Epithelial cell of proximal tubule (primary cell): ENCODE measurements at places on chromosomes 16 and 17. TPM values are rescaled to one million over a fixed set of nuclear protein-coding genes. Genes with fewer than 3 reads are reported as not detected.

GRCh38 chr16:85722128-85722893, 28.6 kb downstream of the C16orf74 start:
- no peak for DNase-seq

DNA sequence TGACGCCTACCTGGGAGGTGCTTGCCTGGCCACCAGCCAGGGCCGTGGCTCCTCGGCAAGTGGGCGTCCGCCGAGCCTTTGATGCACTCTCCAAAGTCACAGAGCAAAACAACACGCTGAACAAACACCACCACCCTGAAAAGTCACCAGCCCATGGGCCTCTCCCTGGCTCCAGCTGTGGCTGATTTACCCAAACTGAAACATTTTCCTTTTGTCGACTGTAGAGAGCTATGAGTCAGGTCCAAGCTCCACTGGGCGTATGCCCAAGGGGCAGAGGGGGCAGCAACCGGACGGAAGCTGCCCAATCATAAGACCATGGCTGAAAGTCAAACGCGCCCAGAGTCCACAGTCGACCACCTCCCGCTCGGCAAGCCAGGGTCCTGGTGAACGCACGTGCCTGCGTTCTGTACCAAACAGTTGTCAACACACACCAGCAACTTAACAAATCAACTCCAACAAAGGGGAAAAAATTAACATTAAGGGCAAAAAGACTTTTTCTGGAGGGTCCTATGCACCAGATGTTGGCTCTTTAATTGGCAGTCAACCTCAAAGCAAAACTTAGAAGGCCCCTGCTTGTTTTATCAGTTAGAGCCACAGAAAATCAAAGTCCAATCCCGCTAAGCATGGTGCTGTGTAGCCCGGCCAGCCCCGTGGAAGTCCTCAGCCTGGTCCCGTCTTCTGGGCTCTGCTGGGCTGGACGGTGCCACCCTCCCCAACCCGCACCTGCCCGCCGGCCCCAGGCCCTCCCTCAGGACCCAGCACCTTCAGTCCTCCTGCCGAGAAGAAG, 47.3 kb downstream of the TBC1D16 start:
- peak; percentile 63 for DNase-seq

GRCh38 chr17:1077986-1078711, 81.2 kb downstream of the TIMM22 start:
- DNase-seq = no peak

GRCh38 chr17:67648032-67648905, 69.5 kb upstream of the NOL11 start:
- no peak for DNase-seq

DNA sequence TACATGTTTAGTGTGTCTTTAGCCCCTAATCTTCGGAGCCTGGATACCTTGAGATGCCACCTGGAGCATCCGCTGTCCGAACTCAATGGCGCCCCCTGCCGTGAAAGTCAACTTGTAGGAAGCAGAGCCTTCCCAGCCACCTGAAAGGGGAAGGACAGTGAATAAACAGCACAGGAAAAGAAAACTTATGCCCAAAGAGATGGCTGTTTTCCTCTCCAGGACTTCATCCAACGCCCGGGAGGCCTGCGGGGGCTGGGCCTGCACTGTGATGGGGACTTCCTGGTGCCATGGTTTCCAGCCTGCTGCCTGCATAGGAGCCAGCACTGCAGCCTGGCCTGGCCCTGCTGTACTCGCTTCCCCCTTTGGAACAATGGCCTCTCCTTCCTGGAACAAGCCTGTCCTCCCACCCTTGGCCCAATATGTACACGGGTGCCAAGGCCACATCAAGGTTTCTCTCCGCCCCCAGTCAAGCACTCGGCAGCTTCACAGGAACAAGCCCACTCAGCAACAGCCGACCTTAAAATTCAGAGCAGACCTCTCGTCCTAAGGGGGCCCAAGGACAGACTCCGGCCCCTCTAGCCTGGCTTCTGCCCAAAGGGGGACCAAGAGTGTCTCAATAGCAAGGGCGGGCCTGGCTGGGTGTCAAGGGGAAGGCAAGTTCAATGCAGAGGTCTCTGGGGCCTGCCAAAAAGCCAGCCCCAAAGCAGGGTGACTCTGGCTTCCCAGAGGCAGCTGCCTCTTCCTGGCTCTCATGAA, 4.5 kb upstream of the UNC13D start:
- DNase-seq = no peak

DNA sequence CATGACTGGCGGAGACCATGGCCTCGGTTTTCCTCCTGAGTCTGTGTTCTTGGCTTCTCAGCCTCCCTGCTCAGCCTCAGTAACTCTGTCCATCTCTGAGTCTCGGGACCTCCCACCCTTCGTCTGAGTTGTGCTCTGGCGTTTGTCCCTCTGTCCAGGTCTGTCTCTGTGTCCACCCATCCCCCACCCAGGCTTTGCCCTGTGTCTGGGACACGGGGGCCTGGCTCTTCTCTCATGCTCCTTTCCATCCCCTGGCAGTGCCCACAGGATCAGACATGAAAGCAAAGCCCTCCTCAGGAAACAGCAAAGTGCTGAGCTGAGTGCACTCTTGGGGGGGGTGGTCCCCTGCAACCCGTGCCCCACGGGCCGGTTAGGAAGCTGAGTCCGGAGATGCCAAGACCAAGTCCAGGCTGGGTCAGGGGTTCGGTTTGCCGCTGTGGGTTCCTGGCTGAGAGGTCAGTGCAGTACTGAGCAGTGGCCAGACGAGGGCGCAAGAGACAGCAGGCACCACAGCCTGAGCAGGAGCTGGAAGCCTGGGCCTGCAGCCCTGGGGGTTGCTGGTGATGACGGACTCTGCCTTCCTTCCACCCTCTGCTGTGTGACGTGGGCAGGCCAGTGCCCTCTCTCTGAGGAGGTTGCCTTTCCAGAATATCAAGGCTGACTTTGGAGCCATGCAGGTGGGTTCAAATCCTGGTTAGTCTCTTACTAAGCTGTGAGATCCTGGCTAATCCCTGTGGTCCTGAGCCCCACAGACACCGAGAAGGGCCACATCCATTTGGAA, 2.5 kb downstream of the P2RX1 start:
- no peak for DNase-seq

GRCh38 chr16:1723450-1724147, 17.6 kb downstream of the MAPK8IP3 start:
- DNase-seq = no peak

- DNase-seq = no peak
Measured at GRCh38 chr17:39548494-39549225, 59.1 kb downstream of the NEUROD2 start.

DNA sequence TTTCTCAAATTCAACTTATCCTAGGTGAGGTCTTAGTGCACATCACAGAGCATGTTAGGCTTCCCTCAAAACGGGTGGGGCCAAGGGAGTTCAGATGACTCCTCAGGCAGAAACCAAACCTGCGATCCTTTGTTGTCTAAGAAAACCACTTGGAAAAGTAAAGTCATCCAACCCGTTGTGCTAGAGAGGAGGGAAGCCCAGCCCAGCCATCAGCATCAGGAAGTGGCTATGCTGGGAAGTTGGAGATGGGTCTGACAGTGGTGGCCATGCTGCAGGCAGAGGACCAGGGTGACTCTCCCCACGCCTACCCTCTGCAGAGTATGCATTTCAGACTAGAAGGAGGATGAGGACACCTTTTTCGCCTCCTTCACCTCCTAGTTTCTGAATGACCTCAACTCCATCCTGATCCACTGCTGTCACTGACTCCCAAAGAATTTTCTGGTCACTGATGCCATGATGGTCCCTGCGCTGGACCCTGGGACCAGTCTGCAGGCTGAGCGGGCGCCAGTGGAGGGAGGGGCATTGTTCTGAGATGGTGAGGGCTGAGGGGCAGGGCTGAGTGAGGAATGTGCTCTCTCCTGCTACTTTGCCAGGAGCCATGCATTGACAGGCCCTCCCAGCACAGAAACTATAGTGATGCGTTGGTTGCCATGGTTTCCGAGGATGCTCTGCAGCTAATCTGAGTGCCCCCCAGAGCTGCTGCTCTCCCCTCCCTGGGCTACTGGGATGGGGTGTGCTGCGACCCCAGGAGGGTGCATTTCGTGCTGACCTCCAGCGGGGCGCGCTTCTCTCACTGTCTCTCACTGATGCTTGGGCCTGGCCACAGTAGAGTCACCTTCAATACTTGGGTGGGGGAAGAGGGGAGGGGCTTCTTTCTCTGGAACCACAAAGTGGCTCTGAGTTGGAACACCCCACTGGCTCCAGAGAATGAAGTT, 20.4 kb downstream of the ALOX12B start:
- no peak for DNase-seq

DNA sequence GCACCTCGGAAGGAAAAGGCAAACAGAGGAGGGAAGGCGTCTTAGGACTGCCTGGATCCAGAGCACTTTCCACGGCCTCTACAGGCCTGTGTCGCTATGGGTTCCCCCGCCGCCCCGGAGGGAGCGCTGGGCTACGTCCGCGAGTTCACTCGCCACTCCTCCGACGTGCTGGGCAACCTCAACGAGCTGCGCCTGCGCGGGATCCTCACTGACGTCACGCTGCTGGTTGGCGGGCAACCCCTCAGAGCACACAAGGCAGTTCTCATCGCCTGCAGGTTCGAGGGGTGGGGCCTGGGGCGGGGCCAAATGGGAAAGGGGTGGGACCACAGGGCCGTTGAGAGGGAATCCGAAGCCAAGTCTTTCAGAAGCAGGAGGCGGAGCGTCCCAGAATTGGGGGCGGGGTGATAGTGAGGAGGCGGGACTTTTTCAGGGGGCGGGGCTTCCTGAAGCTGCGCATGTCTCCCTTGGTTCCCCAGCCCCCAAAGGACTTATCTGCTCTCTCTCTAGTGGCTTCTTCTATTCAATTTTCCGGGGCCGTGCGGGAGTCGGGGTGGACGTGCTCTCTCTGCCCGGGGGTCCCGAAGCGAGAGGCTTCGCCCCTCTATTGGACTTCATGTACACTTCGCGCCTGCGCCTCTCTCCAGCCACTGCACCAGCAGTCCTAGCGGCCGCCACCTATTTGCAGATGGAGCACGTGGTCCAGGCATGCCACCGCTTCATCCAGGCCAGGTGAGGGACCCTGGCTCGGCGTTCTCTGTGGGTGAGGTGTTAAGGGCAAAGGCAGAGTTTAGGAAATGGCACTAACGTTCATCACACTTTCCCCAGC, 939 bp downstream of the BCL6B start:
- no peak for DNase-seq

- no peak for DNase-seq
Measured at GRCh38 chr16:53131363-53132071, 76.7 kb downstream of the CHD9 start.

DNA sequence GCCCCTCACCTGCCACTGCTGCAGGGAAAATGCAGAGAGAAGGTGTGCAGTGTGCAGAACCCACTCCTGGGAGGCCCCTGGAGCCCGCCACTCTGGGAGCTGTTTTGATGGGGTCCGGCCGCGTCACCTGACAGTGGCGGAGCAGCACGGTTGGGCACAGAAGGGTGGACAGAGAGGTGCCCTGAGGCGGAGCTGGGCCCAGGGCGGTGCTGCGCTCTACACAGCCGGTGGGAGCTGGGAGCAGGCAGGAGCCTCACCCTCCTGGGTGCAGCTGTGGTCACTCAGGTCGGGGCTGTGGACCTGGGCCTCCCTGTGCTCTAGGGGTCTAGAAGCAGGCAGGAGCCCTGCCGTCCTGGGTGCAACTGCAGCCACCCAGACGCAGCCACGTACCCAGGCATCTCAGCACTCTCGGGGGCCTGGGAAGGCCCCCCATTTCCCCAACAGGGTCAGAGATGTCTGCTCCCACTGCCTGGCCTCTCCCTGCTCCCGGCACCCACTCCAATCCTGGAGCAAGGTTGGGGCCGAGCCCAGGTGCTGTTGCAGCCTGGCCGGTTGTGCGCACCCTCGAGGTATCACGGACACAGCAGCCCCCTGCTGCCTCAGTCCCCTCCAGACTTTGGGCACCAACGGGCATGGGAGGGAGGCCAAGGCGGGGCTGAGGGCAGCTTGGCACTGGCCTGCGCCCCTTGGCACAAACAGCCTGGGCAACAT, 304.4 kb upstream of the AXIN2 start:
- DNase-seq = no peak

DNA sequence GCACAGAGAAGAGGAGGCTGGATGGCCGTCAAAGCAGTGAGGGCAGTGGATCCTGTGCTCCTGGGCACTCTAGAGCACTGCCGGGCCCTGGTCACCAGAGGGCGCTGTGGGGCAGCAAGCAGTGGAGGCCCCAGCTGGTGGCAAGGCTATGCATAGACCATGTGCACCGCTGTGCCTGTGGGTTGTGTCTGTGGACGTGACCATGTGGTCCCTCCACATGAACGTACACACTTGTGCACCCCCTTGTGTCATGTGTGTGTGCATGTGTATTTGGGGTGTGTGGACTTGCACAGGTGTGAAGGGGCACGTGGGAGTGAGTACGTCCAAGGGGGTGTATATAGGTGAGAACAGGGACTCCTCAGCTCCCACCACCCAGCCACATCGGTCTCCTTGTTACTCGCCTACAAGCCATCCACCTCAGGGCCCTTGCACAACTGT, 4.4 kb upstream of the MAP2K3 start:
- no peak for DNase-seq

GRCh38 chr17:50278526-50279180, 4.4 kb downstream of the TMEM92 start:
- no peak for DNase-seq

DNA sequence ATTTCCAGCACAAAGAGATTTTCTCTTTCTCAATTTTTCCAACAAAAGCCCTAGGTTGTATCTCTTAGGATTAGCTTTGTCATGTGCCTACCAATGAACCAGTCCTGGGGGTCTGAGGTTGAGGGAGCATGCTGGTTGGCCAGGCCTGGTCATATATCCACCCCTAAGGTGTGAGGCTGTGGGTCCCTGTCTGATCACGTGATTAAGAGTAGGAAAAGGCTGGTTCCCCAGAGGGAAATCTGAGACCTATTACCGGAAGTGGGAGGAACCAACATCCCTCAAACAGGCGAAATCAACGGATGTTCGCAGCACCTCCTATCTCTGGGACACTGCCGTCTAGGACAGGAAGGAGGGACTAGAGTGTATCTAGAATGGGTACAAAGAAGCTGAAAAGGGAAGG, 185.7 kb upstream of the IRX5 start:
- no peak for DNase-seq

CCL2 gene
- 4.7 and 35.7 TPM in 2 replicates for total RNA-seq

DCTPP1 gene
- 108 and 136 TPM in 2 replicates for total RNA-seq

PHOSPHO1 gene
- total RNA-seq = 0.22 TPM in 1 of 2 replicates, not detected in the other

MPP3 gene
- total RNA-seq = 8.6 and 10.8 TPM in 2 replicates

MEOX1 gene
- total RNA-seq = not detected in 2 replicates

BICDL2 gene
- total RNA-seq = 2.5 and 4.6 TPM in 2 replicates

TBC1D3L gene
- total RNA-seq = 2.8 and 6.3 TPM in 2 replicates

ITGAX gene
- 0.23 TPM in 1 of 2 replicates, not detected in the other for total RNA-seq

NPIPA7 gene
- total RNA-seq = 3.8 TPM in 1 of 2 replicates, not detected in the other

CA5A gene
- total RNA-seq = not detected in 2 replicates
